ENCODE measurements at places on chromosomes 5 and 9.

- DNase-seq: no peak
Measured at GRCh38 chr5:84725946-84726570, 341.4 kb upstream of the EDIL3 start.

DNA sequence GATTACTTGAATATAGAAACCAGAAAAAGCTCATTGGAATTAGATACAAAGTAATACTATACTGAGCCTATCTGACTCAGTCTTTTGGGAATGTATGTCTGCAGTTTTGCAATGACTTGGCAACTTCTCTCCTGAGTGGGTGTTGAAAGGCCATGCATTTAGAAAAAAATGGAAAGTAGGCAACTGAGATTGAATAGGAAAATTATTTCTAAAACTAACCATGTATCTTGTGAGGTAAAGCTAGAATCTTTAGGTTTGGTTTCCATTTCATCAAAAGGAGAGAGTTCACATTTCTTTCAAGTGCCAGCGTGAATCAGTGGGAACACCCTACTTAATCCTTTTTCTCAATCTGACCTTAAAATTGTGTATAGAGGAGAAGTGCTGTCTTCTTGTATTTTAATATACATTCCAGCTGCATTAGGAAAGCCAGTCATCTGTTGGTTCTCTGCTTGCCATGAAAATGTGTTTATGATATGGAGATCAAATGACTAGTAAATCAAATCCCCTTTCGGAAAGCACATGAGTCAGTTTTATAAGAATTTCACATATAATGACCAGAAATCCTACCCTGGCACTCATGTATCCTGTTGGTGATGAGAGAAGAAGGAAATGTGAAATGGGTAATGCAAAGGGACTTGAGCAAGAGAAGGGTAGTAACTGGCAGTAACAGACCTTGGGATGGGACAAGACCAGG is 30.4 kb downstream of the NFX1 start:
- no peak for DNase-seq

DNA sequence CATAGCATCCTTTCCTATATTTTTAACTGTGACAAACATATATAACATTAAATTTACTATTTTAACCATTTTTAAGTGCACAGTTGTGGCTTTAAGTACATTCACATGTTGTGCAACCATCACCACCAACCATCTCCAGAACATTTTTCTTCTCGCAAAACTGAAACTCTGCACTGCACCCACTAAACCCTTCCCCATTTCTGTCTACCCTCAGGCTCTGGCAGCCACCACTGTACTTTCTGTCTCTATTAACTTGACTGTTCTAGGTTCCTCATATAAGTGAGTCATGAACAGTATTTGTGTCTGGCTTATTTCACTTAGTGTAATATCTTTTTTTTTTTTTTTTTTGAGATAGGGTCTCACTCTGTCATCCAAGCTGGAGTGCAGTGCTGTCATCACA is 25.5 kb downstream of the KCNMB1 start:
- no peak for DNase-seq

- DNase-seq: no peak
Measured at GRCh38 chr5:149578896-149579295, 2.4 kb upstream of the ARHGEF37 start.

- DNase-seq: no peak
Measured at GRCh38 chr5:126984632-126985031, 45.7 kb downstream of the MARCHF3 start.

DNA sequence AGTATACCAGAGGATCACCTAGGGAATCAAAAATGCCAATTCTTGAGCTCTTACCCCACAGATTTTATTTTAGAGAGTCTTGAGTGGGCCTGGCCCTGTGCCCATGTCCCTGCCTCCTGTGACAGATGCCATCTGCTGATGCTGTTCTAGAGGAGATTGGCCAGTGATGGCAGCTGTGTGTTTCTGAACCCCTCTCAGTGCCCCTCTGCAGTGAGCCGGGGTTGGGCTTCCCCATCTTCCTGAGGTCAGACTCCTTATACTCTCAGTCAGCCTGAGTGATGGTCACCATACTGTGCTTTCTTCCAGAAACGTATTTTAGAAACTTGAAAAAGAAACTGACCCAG is 6.1 kb downstream of the PTCD2 start:
- no peak for DNase-seq

GRCh38 chr5:154967421-154968024 is 26.6 kb downstream of the MRPL22 start:
- no peak for DNase-seq

DNA sequence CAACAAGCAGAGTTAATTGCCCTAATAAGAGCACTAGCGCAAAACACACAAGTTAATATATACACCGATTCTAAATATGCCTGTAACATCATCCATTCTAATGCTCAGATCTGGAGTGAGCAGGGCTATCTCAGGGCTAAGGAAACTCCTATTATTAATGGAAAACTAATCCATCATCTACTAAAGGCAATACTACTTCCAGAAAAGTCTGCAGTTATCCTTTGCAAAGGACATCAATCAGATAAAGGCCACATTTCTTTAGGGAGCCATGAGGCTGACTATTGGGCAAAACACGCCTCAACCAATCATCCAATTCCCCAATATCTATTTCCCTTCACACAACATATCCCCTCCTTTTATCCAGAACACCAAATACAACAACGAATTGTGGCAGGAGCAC is 1032.3 kb upstream of the NUDT12 start:
- no peak for DNase-seq

GRCh38 chr5:61228229-61228628 is 66.0 kb upstream of the SMIM15 start:
- no peak for DNase-seq

- DNase-seq: no peak
Measured at GRCh38 chr5:78538240-78538850, 110.2 kb downstream of the LHFPL2 start.

DNA sequence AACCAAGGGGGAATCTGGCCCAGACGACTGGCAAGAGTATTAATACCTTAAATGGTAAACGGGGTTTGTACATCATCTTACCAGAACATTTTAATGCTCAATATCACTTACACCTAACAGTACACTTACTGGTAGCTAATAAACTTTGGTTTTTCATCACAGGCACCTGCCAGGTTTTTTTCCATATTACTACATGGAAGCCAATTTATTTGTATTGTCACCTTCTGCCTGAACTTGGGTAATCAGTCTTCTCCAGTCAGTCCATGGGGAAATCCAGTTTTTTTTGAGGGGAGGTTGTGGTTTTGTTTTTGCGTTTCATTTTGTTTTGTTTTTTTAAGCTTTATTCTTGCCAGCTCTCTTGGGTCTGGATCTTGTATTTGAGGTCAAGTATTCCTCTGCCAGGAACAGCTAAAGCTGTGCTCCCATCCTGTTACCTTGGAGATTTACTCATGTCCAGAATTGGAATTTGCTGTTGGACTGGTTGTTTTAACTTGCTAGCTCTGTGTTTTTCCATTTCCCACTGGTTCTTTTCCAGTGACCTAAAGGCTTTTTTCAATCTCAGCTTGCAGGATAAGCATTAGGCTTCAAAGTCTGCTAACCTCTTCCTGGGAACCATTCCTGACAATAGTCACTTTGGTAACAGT is 11.1 kb upstream of the NADK2 start:
- no peak for DNase-seq

GRCh38 chr5:127136908-127137307 is 63.6 kb upstream of the C5orf63 start:
- DNase-seq: no peak

DNA sequence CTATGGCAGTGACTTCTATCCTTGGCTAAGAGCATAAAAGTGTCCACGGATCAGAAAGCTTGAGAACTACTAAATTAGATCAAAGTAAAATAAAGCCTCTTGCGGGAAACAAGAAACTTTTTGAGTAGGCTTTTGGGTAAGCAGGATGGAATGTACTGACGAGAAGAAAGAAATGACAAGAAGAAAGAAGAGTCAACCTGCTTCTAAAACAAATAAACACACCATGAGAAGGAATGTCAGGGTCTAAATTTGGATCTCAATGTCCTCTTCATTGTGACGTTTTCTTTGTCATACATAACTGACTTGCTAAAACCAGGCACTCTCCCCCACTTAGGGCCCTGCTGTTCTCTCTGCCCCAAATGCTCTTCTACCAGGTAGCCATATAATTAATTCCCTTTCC is 290.1 kb upstream of the PTGER4 start:
- no peak for DNase-seq

- DNase-seq: peak; percentile 25
Measured at GRCh38 chr5:7850395-7851239, at the start of gene CFAP90. Gene CFAP90, minus strand, starts transcription at chr5:7851133. Its CDS starts 112 bp downstream, at chr5:7851021.

- DNase-seq: no peak
Measured at GRCh38 chr9:119268985-119269384, 100.2 kb downstream of the BRINP1 start.

DNA sequence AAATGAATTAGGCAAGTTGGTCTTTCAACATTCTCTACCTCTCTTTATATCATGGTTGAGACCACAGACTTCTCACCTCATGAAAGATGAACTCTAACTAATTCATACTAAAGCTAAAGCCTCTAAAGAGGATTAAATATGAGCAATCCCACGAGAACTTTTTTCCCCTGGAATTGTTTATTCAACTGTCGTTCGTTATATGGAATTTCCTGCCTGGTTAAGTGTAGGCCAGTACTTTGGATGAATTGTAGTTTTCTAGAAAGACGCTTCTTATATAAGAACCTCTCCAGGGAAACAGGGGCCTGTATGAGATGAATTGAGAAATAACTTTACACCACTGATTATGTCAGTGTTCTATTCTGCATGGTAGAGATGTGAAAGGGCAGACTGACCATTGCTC is 42.9 kb downstream of the PDCD1LG2 start:
- DNase-seq: no peak

DNA sequence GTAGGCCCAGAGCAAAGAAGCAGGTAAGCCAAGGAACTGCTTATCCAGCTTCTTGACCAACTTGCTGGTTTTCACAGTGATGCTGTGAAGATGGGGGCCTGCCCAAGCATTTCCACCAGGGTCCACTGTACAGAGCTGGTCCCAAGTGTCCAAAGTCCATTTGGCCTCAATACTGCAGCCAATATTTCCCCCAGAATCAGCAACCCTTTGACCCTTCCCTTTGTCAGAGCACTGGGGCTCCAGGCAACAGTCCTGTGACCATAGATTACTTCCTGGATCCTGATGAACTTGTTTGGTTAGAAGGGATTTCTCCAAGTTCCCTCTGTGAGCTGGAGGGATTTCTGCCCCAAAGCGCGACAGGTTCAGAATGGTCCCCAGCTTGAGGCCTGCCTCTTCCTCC is 26.3 kb downstream of the FAXDC2 start:
- DNase-seq: no peak

GRCh38 chr5:54150841-54151240 is 159.5 kb downstream of the ARL15 start:
- no peak for DNase-seq

- DNase-seq: no peak
Measured at GRCh38 chr9:92563116-92564100, 27.6 kb upstream of the ECM2 start.

DNA sequence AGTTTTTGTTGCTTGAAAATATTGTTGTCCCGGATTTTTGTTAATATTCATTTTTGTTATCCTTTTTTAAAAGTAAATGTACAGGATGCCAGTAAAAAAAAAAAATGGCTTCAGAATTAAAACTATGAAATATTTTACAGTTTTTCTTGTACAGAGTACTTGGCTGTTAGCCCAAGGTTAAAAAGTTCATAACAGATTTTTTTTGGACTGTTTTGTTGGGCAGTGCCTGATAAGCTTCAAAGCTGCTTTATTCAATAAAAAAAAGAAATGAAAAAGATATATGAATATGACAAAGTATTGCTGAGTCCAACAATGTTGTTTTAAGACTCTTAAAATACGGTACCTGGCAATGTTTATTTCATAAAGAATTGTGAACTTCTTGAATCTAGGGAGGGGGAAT is 82.9 kb downstream of the PIK3R1 start:
- no peak for DNase-seq

DNA sequence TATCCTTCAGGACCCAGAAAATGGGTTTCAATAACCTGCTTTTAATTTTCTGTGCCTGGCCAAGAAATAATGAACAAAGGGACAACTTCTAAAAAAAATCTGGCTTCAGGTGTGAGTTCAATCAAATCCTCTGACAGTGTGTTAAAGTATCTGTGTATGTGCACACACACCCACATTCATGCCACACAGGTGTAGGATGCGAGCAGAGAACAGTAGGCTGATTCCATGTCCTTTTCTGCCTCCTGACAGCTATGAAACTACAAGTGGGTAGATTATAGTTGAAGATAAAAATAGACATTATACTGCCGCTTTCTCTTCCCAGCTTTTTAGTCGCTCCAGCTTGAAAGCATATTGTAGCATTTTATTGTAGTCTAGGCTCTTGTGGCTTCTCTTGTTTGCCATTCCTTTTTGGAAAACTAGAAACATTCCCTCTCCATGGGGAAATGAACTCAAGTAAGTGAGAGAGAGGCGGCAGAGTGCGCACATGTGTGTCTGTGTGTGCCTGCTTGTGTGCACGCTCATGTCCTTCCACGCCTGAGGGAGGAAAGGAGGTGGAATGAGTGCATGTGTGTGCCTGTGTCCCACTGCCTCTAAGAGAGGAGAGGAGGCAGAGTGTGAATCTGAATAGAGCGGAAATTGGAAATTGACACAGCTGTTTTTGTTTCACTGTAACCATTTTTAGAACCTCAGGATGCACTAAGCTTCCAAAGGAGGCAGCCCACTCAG is 273.0 kb downstream of the ELAVL2 start:
- DNase-seq: no peak

DNA sequence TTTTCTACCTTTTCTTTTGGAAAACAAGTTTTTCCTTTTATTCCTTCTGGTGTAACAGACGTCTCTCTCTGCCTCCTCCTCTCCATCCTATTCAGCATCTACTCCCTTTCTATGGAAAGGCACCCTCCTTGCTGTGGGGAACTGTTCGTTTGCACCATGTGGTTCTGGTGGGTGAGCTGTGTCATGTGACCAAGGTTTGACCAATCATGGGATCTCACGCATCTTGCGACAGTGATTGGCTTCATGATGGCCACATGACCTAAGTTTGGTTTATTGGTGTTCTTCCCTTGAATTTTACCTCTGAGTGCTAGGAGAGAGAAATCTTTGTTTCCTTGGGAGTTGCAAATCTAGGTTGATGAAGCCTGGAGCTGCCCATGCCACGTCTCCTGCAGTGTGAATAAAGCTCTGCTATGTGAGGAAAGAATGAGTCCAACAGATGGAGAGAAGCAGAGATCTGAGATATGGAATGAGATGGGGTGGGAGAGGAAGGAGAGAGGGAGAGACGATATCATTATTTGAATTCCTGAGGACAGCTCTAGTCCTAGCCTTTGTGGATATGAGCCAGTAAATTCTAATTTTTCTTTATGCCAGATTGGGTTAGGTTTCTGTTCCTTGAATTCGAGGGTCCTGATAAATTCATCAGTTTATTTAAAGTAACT is 178.8 kb upstream of the IL12B start:
- no peak for DNase-seq

DNA sequence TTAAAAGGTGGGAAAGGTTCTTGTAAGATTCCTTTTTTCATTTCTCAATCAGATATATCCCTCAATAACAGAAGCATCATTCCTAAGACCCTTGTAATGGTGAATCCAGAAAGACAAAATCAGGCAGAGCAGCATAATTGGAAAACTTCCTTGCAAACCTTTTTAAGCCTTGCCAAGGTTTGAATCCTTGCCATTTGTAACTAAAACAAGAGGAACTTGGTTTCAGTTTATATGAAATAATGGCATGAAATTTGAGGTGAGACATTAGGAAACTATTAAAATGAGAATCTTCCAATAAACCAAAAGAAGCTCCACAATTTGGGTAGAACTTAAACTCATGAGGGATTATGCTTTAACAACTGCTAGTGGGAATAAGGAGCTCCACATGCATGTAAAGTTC is 384.7 kb upstream of the SMC2 start:
- no peak for DNase-seq

- no peak for DNase-seq
Measured at GRCh38 chr5:142841511-142842265, 71.5 kb downstream of the ARHGAP26 start.
